ENCODE measurements at places on chromosomes 2 and 18.

DNA sequence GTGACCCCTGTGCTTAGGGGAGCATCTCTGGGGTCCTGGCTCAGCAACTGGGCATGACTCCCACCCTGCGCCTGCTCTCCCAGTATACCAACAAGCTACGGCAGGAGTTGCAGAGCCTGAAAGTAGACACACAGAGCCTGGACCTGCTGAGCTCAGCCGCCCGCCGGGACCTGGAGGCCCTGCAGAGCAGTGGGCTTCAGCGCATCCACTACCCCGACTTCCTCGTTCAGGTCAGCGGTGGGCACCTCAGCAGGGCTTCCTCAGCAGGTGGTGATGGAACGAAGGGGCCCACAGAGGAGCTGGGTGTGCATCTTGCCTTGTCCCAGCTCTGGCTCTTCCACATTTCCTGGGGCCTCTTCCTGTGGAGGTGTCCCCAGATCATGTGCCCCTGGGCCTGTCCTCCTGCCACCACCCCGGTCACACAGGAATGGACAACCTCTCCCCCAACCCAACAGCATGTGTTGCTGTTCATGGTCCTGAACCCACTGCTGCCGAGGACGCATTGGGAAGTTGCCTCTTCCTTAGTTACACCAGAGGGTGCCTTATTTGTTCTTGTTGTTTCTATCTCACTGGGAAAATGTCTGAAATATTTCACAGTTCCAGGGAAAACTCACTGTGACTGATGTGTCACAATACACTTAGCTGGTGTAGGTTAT, 10.8 kb downstream of the PROM2 start:
- ATAC-seq = no peak

DNA sequence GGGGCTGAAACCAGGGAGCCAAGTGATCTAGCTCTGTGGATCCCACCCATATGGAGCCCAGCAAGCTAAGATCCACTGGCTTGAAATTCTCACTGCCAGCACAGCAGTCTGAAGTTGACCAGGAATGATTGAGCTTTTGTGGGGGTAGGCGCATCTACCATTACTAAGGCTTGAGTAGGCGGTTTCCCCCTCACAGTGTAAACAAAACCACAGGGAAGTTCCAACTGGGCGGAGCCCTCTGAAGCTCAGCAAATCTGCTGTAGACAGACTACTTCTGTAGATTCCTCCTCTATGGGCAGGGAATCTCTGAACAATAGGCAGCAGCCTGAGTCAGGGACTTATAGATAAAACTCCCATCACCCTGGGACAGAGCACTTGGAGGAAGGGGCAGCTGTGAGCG, 96.7 kb downstream of the CCDC148 start:
- no peak for ATAC-seq

- no peak for ATAC-seq
Measured at GRCh38 chr2:133599211-133599803, 31.0 kb upstream of the NCKAP5 start.

DNA sequence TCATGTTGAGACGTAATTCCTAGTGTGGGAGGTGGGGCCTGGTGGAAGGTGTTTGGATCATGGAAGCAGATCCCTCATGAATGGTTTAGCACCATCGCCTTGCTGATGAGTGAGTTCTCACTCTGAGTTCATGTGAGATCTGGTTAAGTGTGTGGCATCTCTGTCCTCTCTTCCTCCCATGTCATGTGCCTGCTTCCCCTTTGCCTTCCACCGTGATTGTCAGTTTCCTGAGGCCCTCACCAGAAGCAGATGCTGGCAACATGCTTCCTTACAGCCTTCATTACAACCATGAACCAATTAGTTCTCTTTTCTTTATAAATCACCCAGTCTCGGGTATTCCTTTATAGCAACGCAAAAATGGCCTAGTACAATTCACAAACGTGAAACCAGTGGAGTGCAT, 14.6 kb upstream of the MCM6 start:
- ATAC-seq = no peak

- ATAC-seq = no peak
Measured at GRCh38 chr18:41886126-41886807, 68.8 kb upstream of the PIK3C3 start.

- ATAC-seq = no peak
Measured at GRCh38 chr2:239266779-239267287, 134.0 kb downstream of the HDAC4 start.

DNA sequence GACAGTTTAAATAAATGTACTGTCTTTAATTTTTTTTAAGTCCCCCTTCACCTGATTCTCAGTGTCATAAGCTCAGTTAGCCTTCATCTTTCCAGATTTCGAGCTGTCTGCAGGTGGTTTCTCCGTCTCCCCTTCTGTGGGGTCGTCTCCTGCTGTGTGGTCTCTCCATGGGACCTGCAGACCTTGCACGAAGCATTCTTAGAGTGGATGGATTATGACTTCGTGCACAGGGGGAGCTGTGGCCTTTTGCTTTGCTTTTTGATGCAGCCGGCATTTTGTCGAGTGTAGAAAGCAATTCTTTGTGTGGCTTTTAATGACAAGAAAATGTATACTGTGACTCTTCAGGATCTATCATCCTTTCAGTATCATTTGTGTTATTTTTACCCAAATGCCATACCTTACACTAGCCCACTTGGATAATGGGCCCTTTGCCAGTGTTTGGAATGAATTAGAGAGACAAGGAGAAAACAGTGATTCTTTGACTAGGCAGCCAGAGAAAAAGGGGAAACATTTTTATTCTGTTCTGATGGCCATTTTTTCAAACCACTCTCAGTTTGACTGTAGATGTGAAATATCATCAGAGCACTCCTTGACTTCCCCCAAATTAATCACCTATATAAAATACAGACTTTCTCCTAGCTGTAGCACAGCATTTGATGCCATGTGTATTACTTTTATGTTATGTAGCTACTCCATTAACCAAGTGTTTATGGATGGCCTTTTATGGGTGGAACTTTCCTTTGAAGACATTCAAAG, 54.3 kb downstream of the ITGA6 start:
- ATAC-seq = no peak

Measured in gastroesophageal sphincter (tissue), 4 donors.